GM12892 (cell line): ENCODE measurements at places on chromosomes 2 and 18.

DNA sequence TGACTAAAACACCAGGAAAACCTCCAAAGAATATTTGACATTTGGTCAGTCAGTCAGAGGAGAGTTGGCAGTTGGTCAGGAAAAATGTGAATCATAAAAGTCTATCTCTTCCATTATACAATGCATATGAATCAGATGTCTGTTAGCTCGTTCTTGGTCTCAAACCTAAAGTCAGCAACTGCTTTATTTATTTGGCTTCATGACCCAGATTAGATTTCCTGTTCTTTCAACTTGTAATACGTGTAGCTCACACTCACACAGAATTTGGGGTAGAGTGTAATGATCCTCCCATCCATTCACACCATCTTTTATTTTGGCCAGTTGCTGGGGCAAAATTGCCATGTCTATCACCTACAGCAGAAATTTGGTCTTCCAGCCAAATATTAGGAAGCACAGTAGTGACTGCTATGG is 81.9 kb upstream of the COL5A2 start:
- DNase-seq = no peak

DNA sequence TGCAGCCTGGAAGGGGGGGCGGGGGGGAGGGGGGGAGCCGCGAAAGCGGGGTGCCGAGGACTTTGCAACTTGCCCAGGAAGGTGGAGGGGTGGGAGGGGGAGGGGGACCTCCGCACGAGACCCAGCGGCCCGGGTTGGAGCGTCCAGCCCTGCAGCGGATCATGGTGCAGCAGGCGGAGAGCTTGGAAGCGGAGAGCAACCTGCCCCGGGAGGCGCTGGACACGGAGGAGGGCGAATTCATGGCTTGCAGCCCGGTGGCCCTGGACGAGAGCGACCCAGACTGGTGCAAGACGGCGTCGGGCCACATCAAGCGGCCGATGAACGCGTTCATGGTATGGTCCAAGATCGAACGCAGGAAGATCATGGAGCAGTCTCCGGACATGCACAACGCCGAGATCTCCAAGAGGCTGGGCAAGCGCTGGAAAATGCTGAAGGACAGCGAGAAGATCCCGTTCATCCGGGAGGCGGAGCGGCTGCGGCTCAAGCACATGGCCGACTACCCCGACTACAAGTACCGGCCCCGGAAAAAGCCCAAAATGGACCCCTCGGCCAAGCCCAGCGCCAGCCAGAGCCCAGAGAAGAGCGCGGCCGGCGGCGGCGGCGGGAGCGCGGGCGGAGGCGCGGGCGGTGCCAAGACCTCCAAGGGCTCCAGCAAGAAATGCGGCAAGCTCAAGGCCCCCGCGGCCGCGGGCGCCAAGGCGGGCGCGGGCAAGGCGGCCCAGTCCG is 540 bp downstream of the SOX11 start:
- DNase-seq = no peak

DNA sequence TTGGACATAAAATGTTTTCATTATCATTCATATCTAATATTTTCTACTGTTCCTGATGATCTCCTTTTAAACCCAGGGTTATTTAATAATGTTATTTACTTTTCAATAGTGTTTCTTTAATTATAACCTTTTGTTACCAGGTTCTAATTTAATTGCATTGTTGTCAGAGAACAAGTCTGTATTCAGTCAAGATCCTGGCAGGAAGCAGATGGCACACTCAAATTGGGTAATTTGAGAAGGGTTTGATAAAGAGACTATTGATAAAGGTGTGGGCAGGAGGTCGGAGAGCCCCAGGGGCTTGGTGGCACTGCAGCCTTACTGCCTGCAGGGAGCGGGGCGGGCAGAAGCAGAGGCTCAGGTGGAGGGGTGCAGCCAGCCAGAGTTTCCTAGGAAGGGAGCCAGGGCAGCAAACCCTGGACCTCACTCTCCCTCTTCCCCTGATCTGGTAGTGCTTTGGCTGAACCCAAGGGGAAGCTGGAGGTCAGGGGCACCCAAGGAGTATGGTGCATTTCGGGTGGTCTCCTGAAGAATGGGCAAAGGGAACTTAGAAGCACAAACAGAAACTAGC is 2.3 kb upstream of the KIF1A start:
- no peak for DNase-seq

DNA sequence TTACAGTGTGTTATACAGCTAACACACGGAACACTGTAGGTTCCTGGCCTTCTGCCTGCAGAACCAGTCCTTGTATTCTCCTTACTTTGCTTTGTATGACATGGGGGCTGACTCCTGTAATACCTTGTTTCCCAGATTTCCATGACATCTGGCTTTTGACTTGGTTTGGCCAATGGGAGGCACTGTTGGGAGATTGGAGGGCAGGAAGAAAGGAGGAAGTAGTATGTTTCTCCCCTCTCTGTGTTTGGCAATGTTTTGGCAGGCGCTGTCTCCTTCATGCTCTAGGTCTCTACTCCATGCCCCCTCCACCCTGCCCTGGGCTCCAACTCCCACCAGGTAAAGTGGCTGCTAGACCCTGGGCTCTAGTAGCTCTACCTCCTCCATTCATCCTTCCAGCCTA is 331.1 kb upstream of the SLC14A2 start:
- DNase-seq = no peak
